ENCODE measurements at places on chromosomes 2 and 18.

DNA sequence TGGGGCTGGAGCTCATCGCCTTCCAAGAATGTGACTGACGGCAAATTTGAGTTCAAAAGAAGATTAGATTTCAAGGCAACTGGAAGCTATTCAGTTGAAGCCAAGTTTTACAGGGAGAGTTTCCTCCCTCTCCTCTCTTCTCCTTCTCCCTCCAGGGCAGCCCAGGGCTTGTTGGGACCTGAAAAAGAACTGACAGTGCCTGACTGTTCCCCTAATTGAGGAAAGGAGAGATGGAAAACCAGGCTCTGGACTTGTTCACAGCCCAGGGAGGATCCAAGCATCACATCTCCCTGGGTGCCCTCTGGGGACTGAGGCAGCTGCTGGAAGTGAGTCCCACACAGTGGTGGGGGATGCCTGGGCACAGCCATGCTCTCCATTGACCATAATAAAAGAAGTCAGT lies 88.1 kb downstream of the THNSL2 start:
- no peak for DNase-seq

DNA sequence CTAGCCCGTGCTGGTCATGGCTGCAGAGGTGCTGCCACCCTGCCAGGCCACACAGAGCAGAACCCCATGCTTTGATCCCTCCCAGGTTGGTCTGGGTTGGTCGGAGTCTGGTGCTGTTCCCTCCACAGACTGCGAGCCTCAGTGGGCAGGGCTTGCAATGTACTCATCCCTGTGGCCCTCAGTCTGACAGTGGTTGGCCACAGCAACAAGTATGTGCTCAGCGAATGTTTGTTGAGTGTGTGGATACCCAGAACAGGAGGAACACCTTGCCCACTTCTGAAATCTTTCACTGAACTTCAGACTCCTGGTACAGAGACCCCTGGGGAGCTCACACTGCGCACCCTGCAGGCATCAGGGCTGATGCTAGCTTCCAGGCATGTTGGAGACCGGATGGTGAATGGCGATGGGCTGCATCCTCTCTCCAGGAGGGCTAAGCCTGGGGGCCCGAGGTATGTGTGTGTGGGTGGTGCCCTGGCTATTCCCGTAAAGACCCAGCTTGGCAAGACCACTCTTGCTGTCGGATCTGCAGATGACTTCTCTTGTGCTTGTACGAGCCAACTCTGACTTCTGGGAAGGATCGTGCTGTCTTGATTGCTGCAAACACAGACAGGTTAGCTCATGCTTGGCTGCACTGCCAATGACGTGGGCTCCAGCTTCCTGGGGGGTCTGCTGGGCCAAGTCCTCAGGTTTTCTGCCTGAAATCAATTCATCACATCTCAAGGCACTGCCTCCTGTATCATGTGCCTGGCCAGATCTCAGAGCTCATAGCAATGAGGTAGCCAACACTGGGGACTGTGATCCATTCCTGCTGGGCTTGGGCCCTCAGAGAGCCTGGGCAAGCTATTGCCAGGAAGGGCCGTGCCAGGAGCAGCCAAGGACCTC lies 43.7 kb downstream of the RHOB start:
- DNase-seq, result no peak

DNA sequence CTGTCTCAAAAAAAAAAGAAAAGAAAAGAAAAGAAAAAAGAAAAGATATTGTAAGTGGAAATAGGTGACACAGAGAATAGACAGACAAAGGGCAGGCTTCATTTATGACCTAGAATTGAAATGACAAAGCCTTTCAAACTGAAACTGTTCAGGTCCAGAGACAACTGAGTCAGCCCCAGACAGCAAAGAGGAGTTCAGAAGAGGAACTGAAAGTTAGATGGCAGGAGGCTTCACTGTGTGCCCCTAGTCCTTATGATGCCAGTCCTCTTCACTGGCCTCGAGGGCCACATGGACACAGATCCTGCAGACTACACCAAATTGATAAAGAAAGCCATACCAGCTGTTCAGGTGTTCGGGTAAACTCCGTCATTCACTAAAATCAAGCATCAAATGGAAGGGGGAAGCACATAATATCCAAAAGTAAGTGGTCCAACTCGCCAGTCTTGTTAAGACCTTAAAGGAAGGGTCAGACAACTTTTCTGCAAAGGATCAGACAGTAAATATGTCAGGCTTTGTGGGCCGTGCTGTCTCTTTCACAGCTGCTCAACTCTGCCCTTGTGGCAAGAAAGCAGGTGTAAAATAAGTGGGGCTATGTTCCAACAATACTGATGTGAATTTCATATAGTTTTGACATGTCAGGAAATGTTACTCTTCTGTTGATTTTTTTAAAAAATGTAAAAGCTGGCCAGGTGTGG lies 231.9 kb upstream of the MGAT5 start:
- no peak for DNase-seq

GRCh38 chr2:46232860-46233259 lies 64.3 kb upstream of the EPAS1 start:
- DNase-seq, result no peak

DNA sequence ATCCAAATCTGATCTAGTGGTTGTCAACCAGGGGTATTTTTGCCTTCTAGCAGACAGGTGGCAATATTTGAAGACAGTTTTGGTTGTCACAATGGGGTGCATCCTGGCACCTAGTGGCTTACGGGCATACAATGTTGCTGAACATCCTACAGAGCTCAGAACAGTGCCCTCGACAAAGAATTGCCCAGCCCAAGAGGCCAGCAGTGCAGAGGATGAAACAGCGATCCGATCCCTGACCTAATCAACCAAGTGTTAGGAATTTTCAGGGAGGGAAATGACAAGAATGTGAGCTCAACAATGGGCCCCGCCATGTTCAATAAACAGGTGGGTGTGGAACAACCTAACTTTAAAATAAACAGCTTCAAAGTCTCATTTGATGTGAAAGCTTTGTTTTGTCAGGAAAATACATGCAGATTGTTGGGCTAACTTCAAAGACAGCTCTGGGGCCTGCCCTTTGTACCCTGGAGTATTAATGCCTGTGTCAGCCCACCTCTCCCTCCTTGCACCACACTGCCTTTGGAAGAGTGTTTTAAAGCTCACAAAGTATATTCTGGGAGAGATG lies 22.5 kb upstream of the SCYGR5 start:
- no peak for DNase-seq

- no peak for DNase-seq
Observed at GRCh38 chr18:23283916-23284430, 148.7 kb downstream of the CABLES1 start.

DNA sequence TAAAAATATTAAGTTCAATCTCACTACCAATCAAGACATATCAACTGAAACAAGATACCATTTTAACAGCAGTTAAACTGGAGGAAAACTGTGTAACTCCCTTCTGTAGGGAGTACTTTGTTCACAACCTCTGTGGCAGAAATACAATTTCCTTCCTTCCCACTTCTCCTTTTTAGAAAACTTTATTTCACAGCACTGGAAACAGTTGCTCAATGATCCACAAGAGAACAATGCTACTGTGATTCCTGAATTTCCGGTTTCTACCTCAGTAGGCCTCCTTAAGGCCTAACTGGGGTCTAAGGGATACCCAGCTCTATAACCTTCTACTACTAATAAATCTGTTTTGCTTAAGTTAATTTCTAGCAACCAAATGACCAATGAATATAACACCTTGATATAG lies 14.1 kb downstream of the TLK1 start:
- no peak for DNase-seq

GRCh38 chr2:201907563-201907881 lies 101.2 kb downstream of the CDK15 start:
- no peak for DNase-seq

DNA sequence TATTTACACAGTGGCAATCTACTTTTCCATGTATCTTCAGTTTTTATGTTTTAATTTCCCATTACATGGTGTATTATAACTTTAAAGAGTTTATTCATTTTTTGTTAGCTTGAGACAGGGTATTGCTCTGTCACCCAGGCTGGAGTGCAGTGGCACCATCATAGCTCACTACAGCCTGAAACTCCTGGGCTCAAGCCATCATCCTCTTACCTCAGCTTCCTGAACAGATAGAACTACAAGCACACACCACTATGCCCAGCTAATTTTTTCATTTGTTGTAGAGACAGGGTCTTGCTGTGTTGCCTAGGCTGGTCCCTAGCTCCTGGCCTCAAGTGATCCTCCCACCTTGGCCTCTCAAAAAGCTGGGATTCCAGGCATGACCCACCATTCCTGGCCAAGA lies 66.8 kb downstream of the COA5 start:
- no peak for DNase-seq

GRCh38 chr18:32258558-32259204 lies 68.8 kb downstream of the MEP1B start:
- DNase-seq, result no peak

DNA sequence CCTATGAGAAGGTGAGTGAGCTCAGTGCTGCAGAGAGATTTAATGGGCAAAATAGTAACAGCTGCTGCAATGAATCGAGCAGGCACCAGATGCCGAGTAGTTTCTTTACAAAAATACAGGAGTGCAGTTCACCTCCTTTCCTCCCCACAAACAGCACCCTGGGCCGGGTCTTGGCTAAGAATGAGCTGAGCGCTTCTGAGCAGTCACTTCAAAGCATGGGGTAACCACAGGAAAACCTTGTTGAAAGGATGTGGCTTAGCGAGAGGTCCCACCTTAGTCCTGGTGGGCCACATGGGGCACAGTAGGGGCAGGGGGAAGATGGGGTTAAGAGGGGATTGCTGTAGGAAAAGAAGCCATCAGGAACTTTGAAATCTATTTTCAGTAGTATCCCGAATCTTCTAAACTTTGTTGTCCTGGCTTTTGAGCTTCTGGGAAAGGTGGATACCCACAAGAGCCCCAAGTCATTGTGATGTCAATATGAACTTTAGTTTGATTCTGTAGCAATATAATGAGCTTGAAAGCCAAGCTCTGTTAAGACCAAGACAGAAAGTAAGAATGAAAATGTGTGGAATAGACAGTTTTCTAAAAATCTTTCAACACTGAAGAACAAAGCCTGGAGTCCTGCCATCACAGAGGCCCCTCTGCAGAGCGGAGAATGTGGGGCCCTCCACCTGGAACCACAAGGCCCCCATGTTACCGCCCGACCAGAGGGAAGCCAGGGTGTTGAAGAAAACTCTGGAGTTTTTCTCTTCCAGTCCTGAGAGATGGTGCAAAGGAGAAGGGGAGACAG lies 101.0 kb upstream of the ZNF236 start:
- DNase-seq, result peak; percentile 45

DNA sequence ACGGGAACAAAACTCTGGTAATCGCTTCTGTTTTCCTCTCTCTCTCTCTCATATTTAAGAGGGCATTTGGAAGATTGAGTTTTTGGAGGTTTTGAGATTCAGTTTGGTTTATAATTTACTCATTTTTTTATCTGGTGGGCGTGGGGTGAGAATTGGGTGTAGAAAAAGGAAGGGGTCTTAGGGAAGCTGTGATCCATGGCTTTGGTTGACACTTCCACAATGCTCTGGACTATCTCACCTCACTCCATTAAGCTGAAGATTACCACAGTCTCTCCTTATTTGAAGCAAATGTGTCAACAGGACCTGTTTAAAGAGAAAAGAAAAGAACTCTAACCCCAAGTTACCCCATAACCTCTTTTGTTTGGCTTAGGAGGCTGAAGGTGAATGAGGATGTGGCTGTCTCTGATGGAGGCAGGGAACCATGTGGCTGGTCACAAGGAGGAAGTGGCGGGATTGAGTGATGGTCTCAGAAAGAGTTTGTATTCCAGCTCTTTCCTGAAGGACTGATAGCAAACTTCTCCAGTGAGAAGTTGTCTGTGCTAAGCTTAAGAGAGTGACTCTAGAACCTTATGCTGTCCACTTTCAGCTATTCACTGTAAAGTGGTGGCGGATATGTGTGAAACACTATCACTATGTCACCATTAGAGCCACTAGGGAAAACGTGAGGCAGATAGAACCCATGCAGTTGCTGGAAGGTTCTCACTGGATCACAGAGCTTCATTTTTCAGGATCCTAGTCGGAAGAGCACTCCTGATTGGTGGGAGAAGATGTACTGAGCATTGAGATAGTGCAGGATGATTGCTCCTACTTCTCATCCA lies 934 bp downstream of the ZNF804A start:
- peak; percentile 43 for DNase-seq

GRCh38 chr18:28820353-28820752 lies 643.4 kb upstream of the CDH2 start:
- no peak for DNase-seq

DNA sequence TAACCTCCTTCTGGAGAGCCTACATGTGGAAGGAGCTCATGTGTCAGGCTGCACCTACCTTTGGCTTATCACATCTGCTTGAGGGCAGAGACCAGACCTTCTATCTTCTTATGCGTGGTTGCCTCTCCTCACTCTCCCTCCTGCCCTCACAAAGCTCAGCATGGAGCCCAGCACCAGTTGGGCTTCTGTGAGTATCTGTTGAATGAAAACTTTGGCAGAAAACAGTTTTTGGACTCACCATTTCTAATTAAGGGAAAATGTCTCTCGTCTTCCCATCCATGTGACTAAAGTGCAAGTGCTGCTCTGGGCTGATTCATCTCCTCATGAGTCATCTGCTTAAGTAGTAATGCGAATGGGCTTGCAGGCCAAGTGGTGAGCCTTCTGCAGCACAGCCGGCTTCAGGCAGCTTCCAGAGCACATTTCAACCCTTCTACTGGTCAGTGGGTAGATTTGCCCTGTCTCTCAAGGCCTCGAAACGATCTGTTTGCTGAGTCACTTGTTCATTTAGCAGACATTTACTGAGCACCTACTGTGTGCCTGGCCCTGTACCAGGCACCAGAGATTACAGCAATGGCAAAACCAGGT lies 102.6 kb downstream of the VSNL1 start:
- no peak for DNase-seq

GRCh38 chr2:69285379-69285894 lies 101.6 kb downstream of the GFPT1 start:
- no peak for DNase-seq

DNA sequence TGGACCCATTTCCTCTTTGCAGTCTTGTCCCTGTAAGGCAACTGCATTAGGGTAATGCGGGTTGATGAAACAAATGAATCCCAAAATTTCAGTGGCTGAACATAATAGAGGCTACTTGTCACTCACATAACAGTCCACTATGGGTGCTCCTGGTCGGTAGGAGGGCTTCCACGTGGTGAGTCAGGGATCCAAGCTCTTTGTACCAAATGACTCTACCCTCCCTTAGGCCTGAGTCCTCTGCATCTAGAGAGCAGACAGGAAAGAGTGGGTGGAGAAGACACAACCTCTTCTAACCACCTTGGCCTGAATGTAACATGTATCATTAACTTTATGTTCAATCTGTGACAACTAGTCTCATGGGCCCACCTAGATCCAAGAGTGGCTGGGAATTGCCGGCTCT lies 86.2 kb upstream of the HAAO start:
- DNase-seq, result no peak

- no peak for DNase-seq
Observed at GRCh38 chr2:130776550-130776949, 21.2 kb downstream of the AMER3 start.

Data from NCI-H1694 treated with DMSO at 0.1 percent for 48 hours (cell line).